ENCODE measurements at places on chromosomes 3 and 15.
A peak's percentile ranks its signal among the peaks of the same experiment; 100 is the strongest.

- DNase-seq = no peak
These were observed 23.2 kb downstream of the CRABP1 start for GRCh38 chr15:78363381-78363734.

DNA sequence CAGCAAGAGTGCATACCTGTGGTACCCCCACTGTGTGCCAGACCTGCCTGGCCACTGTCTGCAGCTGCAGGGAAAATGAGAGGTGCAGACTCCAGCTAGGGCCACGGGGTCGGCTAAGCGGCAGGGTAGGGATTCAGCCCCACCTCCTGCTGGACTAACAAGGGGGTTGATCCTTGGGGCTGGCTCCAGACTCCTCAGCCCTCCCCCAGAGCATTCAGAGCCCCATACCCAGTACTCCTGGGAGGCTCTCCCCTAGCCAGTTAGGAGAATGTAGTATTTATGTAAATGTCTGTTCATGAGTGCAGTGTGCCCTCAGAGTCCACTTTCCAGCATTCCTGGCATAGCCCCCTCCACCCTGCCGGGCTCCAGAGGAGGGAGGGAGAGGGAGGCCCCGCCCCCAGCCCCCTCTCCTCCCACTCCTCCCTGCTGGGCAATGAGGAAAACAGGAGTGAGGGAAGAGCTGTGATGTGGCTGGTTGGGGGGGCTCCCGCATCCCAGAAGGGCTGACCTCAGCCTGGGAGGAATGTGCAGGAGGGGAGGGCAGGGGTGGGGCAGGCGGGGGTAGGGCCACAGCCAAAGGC is 4.5 kb upstream of the SEMA3B start:
- peak; percentile 13 for DNase-seq

DNA sequence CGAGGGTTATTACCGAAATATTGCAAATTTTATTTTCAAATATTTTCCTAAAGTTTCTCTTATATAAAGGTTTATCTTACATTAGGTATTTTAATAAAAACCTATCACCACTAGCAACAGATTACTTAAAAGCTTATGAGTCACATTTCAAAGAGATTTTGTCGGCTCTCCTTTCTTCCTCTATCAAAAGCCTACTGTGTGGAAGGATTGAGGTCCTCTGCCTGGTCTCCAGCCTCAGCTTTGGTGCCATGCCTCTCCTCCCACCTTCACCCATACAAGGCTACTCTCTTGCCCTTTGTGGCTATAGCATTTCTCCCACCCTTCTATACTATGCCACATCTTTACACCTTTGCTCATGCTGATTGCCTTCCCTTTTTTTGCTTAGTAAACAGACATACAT is 199.3 kb downstream of the TNIK start:
- no peak for DNase-seq

- DNase-seq = no peak
These were observed 265.9 kb downstream of the SHQ1 start for GRCh38 chr3:72582211-72582878.

DNA sequence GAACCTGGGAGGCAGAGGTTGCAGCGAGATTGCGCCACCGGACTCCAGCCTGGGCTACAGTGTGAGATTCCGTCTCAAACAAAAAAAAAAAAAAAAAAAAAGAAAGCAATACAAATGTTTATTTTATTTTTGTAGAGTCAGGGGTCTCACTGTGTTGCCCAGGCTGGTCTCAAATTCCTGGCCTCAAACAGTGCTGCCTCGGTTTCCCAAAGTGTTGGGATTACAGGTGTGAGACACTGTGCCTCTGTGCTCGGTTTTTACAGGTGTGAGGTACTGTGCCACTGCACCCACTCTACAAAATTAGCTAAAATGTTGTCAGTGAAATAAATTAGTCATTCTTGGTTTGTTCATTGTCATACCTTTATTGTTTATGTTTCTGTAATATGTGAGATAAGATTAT is 5.5 kb downstream of the PIAS1 start:
- DNase-seq = no peak
